CD8-positive, alpha-beta memory T cell (primary cell): ENCODE measurements at places on chromosomes 7 and 10.

DNA sequence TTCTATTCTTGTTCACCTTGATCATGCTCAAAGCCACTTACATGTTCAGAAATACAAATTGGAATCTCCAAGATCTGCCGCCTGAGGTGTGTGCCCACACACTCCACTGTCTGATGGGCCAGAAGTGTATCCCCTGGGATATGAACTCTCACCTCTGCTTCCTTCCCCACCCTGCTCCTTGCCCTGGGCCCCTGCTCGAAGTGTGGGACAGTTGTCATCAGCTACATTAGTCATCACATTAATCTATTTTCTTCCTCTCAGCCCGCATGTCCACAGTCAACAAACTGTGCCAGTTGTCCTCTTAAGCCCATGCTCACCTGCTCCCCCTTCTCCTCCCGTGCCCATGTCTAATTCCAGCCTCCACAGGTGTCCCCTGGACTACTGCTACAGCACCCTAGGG is 154.7 kb downstream of the PTPN20 start:
- no peak for DNase-seq

GRCh38 chr7:40545739-40546138 is 410.9 kb downstream of the SUGCT start:
- DNase-seq: no peak

DNA sequence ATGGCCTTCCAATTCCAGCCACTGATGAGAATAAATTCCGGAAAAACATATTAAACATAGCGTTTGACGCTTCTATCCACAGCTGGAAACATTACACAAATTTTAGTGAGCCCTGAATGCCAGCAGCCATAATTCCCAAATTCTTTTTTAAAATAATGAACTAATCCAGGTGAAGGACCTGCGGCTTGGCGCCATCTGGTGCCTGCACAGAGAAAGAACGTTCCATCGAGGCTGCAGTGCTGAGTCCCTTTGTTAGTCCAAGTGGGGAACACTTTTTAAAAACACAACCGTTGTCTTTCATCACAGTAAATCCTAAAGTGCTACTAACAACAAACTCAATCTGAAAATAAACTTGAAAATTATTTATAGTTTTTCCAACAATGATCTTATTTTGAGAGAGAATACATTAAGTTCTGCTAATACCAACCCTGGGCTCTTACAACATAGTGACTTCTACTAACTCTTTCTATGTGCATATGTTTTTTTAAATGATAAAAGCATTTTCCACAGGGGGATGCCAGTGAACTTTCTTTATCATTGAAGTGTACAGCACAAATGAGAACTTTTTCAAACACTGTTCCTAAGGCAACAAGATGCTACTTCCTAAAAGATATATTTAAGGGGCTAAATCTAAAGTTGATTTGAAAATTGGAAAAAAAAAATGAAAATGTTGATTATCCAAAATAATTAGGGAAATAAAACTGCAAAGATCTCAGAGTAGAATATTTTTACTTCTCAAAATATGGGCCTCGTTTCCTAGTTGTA is 166.9 kb upstream of the RNF32 start:
- DNase-seq: peak; percentile 15

DNA sequence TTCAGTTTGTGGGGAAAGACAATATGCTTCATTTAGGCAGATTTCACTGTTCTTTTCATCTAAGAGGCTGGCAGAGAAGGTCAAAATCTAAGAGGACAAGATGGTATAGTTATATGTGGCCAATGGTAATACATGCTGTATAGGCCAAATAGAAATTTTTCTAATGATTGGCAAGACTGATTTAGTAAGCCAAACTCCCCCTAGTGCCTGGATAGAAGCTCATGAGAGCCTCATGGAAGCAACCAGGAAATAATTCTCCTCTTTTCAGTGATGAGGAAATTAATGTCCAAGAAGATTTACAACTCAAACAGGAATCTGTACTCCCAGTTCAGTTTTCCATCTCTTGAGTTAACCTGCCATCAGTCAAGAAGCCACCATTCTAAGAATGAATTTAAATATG is 253.6 kb upstream of the PHF14 start:
- no peak for DNase-seq

- DNase-seq: no peak
Measured at GRCh38 chr10:109945473-109946177, 22.3 kb upstream of the XPNPEP1 start.

DNA sequence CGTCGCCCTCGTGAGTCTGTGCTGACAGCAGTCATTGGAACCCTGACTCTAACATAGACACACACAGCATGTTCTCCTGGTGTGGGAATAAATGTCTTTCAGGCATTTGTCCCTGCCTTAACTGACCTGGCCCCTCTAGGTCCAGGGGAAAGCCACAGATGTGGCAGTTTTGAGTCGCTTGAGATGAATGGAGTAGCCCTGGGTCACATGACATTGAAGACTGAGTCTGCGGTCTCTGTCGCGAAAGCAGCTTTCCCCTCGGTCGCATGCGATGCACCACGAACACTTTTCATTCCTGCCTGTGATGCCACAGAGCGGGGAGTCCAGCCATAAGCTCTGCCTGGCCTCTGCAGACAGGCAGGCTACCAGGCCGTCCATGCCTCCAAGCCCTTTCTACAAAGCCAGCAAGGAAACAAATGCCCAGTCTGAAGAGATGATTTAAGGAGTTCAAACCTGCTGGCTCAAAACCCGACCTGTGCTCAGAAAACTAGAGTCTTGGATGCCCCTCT is 172.3 kb downstream of the WDR37 start:
- no peak for DNase-seq

- no peak for DNase-seq
Measured at GRCh38 chr10:11901454-11901832, 78.3 kb downstream of the PROSER2 start.

GRCh38 chr7:140635345-140635744 is 5.3 kb downstream of the DENND2A start:
- no peak for DNase-seq

GRCh38 chr10:84845628-84846261 is 517.4 kb downstream of the CCSER2 start:
- DNase-seq: no peak

DNA sequence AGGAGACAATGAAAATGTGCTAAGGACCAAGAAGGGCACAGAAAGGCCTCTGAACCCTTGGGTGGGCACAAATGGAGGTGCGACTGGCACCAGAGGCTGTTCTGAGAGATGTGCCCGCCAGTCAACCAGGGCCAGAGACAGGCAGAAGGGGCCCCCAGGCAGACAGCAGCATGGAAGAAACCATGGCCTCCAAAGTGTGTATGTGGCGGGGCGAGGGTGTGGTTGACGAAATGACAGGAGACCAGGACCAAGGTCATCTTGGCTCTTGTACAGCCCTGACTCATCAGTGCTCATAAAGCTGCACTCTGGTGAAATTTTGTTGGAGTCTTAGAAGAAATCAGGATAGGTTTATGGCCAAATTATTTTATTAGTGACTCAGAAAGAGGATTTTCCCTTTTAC is 4.0 kb upstream of the MRPS24 start:
- DNase-seq: no peak

DNA sequence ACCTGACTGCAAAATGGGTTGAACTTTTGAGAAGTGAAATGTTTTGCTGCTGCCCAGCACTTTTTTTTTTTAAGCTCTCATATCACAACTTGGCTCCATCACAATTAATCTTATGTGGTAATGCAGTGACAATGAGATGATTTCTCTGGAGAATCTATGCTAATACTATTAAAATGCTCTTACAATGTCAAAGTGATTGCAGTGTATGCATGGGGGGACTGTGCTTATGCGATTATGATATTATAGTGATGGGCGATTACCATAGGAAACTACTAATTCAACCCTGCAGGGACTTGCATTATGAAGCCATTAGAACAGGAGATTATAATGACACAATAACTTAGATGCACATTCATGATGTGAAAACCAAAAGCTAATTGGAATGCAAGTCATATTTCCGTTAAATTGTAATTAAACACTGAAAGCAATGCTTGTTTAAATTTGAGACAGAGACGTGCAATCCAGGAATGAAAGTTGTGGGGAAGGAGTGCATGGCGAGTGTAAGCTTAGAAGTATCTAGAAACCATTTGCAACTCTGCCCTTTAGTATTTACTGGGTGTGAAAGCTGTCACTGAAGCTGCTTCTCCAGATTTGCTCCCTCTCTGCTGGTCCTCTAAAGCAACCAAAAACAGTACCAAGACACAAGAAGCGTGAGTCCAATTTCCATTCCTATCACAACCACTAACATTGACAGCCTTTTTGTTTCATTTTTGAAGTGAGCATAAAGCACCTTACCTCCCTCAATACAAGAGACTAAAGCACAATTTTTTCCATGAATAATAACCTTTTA is 21.6 kb downstream of the PTER start:
- DNase-seq: no peak

DNA sequence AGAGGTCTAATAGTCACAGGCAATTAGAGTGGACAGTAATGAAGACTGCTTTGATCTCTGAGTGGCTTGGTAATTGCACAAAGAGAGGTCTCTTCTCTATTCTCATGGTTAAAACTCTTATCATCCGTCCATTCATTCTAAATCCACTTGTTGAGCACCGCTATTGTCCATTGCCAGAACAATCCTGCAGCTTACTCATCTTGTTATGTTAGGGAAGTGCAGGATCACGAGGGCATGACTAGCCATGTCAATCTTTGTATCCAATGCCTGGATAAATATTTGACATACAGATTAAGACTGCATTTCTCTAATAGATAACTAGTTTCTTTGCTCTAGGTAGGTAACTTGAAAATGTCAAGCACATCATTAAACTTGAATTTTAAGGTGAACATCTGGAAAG is 14.9 kb downstream of the SFTPD start:
- no peak for DNase-seq

GRCh38 chr10:132677473-132678227 is 108.3 kb downstream of the NKX6-2 start:
- DNase-seq: no peak

DNA sequence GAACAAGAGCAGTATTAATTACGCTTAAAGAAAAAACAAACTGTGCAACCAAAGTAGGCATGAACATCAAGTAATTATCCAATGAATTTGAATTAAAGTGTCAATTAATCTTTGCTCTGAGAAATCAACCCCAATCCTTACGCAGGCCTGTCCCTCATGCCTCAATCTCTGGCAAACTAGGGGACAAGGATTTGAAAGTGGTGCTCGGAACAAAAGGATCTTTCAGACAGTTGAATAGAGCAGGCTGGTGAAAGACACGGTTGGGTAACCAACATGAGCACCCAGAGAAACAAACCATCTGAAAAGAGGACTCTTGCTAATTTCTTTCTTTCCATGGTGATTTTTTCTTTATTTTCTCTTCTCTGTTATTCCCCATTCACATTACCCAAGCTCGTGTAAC is 203.5 kb upstream of the PHF14 start:
- DNase-seq: no peak

DNA sequence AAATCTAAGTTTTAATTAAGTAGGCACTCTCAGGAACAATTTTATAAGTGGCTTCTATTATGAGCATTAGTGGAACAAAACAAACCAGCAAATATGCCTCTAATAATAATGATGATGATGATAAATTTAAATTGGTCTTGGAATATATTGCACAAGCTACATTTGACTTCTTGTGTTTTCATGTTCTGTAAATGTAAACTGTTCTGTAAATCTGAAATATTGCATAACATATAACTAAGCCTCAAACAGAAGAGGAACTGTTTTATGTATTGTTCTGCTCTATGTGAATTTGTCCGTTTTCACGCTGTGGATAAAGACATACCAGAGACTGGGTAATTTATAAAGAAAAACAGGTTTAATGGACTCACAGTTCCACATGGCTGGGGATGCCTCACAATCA is 625.2 kb upstream of the CELF2 start:
- no peak for DNase-seq

DNA sequence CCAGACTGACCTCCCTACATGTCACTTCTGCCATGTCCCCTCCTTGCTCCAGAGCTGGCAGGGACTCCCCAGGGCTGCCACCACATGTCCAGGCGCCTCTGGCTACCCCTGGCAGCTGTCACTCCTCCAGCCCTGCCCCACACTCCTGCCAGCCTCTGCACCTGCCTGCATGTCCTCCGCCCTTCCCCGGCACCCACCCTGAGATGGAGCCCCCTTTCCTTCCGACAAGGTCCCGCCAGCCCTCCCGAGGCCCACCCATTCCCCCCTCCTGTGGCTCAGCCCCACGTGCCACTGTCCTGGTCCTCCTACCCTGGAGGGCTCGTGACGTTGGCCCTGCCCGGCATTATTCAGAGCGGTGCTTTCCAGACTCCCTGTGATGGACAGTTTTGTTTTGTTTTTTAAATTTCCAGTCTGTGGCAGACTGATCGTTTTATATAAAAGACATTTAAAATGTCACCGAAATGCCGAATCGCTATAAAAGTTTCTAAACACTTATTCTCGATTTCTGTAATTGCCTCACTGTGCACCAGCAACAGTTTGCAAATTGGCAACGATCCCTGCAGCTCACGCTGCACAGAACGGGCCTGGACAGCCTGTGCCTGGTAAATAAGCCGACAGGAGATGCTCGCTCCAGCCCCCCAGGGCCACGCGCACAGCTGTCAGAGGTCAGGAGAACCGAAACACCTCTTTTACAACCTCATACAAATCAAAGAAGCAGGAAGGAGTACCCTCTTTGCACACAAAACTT is 111.1 kb upstream of the SH2B2 start:
- DNase-seq: no peak

DNA sequence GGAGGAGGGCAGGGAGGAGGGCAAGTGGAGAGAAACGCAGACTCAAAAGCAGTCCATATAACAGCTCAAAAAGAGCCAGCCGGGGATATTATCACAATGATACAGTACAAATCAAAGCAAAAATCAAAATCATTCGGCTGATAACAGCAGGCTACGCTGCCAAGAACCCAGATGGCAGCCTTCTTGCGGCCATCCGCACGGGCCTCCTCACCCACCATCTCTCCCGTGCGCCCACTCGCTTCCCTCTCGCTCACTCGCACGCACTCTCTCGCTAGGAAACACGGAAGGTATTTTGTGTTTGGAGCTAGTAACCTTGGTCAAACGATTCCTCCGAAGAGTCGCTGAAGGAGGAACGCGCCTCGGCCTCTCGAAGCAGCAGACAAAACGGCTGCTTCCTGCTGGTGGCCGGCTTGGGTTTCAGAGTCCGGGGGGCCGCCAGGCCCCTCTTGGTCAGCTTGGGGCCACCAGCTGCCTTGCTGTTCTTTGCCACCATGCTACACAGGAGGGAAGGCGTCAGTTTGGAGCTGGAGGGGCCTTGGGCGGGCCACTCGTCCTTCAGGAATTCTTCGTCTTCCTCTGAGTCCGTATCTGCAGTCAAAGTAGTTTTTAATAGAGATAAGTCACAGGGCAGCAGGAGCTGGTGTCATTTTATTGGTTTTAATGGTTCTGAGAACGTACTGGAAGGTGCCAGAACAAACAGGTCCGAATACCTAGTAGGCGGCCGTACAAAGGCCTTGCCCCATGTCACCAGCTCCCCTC is 68.9 kb downstream of the SLC29A4 start:
- no peak for DNase-seq

GRCh38 chr7:139773371-139773770 is 4.4 kb downstream of the HIPK2 start:
- no peak for DNase-seq

DNA sequence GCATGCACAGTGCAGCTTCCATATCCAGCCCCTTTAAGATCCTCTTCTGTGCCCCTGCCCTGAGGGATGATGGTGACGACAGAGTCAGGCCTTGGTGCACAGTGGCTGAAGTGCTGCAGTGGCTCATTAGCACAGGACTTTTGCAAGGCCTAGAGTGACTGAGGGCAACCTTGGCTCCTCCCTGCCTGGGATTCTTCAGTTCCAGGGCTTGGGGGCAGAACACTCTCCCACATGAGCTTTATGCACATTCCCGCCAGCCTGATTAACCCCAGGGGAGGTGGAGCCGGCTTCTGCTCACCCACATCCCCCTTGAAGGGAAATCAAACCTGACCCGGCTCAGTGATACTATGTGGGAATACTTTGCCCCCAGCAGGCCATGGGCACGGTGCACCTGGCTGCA is 253.4 kb downstream of the GALNT17 start:
- DNase-seq: no peak

GRCh38 chr7:21355406-21355874 is 72.4 kb upstream of the SP4 start:
- DNase-seq: peak; percentile 36
